ENCODE measurements at places on chromosomes 3 and 15.

GRCh38 chr3:159832024-159832423 is 156.6 kb upstream of the IL12A start:
- no peak for DNase-seq

- DNase-seq = no peak
These were observed 63.8 kb downstream of the BLM start for GRCh38 chr15:90780916-90781315.

- DNase-seq = no peak
These were observed 24.2 kb upstream of the PIAS1 start for GRCh38 chr15:68029959-68030358.

DNA sequence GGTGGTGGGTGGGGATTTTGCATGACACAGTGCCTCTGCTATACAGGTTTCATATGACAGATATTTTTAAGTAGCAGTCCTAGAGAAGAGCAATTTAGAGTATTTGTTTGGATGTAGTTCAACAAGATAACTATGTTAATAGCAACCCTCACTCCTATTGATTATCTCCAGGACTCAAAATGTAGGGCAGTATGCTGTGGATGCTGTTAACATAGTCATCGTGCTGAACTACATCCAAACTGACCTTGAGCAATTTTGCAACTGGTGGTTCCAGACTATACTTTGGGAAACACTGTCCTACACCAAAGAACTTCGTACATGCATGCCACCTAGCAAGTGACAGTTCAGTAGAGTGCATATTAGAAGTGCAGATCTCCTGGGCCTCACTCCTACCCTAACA is 117.6 kb downstream of the IL5RA start:
- DNase-seq = no peak

GRCh38 chr15:33001926-33002325 is 192.6 kb downstream of the FMN1 start:
- DNase-seq = no peak

DNA sequence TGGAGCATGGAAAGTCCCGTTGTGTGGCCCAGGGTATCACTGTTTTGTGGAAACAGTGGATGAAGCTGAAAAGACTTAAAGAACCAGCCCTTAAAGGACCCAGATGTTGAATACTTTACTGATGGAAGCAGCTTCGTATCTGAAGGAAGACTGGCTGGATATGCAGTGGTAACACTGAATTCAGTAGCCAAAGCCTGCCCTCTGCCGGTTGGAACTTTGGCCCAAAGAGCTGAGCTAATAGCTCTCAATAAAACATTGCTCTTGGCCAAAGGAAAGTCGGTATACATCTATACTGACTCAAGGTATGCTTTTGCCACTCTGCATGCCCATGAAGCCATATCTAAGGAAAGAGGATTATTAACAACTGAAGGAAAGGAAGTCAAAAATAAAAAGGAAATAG is 885.4 kb downstream of the PDCD6IP start:
- no peak for DNase-seq

Data from DMS79 treated with DMSO at 0.1 percent for 48 hours (cell line).